ENCODE measurements at places on chromosomes 11 and 22. TPM values are rescaled to one million over a fixed set of nuclear protein-coding genes. Genes with fewer than 3 reads are reported as not detected.

KIRREL3 gene
- total RNA-seq = 1.2 TPM

TUBGCP6 gene
- total RNA-seq = 6.7 TPM

AIFM3 gene
- total RNA-seq = 0.39 TPM

DNA sequence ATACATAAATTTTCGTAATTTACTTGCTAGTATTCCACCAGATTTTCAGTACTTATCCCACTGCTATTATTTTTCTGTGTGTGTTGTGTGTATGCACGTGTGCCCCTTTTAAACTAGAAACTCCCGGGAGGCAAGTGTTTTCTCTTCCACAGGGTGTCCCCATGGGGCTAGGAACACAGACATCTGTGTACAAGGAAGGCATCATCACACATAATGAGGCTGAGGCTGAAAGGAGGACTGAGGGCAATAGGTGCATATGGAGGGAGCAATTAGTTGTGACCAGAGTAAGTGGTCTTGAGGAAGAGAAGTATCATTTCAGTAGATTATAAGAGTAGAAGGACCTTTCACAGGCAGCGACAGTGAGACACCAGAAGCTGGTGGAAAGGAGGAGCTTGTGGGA lies 2.1 kb upstream of the DPAGT1 start:
- DNase-seq = no peak

- no peak for DNase-seq
Measured at GRCh38 chr11:409600-410483, 5.0 kb downstream of the SIGIRR start.

- no peak for DNase-seq
Measured at GRCh38 chr11:93850594-93851018, at the start of gene VSTM5. Gene VSTM5, minus strand, starts transcription at chr11:93850618. Its CDS starts 116 bp downstream, at chr11:93850502.

GRCh38 chr22:44441401-44442185 lies 56.4 kb downstream of the RTL6 start:
- no peak for DNase-seq

GRCh38 chr11:118325283-118325682 lies 17.2 kb downstream of the CD3D start:
- DNase-seq = no peak
